ENCODE measurements at places on chromosomes 4 and X. TPM values are rescaled to one million over a fixed set of nuclear protein-coding genes. Genes with fewer than 3 reads are reported as not detected.

Gene MMRN1
- total RNA-seq, result not detected

Gene YIPF7
- not detected for total RNA-seq

Gene KLF8
- total RNA-seq, result 0.49 TPM

Gene GPC3
- total RNA-seq, result 3.7 TPM

Gene DIAPH2
- total RNA-seq, result 6.7 TPM

Gene CCDC120
- 3.1 TPM for total RNA-seq

Gene DGKK
- total RNA-seq, result not detected

Gene TMPRSS11F
- not detected for total RNA-seq

Gene STPG2
- total RNA-seq, result not detected
